ENCODE measurements at places on chromosomes 13 and 19.
A peak's percentile ranks its signal among the peaks of the same experiment; 100 is the strongest.

DNA sequence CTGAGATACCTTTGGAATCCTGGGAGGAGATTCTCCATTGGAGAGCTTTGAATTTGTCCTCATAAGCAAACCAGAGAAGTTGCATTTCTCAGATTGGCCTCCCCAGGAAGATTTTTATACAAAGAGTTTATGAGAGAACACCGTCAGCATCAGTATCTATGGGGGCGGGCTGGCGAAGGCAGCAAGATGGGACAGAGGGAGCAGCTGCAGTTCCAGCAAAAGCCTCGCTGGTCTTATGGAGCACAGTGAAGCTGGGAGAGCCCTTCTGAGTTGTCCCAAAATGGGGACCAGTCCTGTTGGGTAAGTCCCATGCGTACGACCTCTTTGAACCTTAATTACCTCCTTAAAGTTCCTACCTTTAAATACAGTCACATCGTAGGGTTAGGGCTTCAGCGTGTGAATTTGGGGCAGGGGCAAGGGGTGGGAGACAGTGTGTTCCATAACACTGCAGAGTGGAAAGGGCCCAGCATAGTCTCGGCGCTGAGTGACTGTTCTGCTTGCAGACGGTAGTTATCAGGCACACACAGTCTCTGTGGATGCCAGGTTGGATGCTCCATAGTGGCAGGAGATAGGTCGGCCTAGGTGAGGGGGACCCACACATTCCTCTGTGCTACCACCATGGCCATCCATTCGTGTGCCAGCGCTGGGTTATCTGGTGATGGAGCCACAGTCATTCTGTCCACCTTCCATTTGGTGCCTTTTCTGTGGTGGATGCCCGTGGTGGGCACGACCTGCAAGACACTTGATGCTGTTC, 34.9 kb upstream of the GPR183 start:
- DNase-seq, result no peak

DNA sequence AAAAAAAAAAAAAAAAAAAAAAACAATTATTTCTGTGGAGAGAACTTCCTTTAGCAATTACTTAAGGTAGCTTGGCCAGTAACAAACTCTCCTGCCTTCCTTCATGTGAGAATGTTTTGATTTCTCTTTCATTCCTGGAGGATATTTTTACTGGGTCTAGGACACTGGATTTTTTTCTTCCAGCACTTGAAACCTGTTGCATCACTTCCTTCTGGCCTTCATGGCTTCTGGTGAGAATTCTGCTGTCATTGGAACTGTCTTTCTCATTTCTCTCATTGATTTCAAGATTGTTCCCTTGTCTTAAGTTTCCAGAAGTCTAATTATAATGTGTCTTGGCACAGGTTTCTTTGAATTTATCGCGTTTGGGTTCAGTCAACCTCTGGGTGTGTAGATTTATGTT, 19.3 kb upstream of the RAB20 start:
- peak; percentile 30 for DNase-seq

- DNase-seq, result no peak
Observed at GRCh38 chr13:47220453-47221140, 323.7 kb upstream of the HTR2A start.

- no peak for DNase-seq
Observed at GRCh38 chr13:80939581-80939980, 598.7 kb upstream of the SPRY2 start.

DNA sequence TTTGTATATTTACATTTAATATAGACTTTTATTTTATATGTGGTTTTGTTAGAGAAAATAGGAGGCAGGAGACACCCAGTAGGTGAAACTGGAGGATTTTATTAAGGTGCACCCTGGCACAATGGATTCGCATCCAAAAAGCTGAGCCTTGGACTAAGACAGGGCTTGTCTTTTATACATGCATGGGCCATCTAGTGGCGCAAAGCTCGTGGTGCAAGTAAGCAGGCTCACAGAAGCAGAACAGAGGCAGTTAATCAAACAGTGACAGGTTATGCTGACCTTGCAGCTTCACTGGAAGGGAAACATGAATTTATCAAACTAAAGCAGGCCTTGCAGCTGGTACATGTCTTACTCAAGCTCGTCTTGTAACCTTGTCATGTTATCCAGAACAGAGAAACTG, 58.8 kb upstream of the ZNF681 start:
- DNase-seq, result no peak

DNA sequence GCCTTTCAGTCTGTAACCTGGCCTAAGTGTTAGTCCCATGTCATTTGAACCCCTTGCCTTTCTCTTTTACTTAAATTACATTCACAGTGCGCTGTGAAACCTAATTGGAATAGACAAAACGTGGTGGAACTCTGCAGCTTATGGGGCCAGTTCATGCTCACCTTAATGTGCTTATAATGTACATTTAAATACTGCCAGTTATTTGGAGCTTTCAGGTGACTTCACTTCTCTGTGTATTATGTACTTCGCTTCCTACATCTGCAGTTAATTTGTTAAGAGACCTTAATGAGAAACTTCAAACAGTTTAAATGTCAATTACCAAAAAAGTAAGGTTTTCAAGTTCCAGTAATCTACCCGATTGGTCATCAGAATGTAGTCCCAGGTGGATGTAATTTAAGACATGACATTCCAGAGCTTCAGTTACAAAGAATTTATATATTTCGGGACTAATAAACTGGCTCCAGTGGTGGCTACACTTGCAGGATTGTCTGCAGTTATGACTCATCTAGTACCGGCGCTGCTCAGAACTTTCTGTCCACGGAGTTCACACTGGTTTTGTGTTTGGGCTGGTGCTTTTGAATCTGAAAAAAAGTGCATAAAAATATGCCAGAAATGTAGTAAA, 125.3 kb downstream of the TM9SF2 start:
- peak; percentile 58 for DNase-seq

DNA sequence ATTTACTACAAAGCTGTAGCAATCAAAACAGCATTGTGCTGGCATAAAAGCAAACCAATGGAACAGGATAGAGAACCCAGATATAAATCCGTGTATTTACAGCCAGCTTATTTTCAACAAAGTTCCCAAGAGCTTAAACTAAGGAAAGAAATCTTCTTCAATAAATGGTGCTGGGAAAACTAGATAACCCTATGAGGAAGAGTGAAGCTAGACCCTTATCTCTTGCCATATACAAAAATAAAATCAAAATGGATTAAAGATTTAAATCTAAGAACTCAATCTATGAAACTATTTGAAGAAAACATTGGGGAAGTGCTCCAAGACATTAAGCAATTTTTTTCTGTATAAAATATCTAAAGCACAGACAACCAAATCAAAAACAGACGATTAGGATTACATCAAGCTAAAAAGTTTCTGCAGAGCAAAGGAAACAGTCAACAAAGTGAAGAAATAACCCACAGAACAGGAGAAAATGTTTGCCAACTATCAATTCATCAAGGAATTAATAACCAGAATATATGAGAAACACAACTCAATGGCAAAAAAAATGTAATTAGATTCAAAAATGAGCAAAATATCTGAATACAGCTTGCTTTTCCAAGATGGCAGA, 480.7 kb downstream of the LMO7 start:
- no peak for DNase-seq

DNA sequence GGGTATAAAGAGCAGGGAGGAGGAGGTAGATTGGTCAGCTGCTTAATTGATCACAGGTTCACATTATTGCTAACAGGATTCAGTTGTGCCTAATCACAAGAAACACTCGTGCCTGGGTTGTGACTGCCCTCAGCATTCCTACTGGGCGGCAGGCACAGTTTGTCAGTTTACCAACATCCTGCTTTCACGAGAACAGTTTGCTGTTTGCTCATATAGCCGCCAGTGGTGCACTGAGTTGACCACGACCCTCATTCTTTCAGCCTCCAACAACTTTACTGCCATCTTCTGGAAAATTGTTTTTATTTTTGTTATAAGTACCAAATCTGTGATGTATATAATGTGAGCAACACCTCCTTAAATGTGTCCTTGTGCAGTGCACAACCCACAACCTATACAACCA, 16.2 kb upstream of the IFT88 start:
- peak; percentile 4 for DNase-seq

DNA sequence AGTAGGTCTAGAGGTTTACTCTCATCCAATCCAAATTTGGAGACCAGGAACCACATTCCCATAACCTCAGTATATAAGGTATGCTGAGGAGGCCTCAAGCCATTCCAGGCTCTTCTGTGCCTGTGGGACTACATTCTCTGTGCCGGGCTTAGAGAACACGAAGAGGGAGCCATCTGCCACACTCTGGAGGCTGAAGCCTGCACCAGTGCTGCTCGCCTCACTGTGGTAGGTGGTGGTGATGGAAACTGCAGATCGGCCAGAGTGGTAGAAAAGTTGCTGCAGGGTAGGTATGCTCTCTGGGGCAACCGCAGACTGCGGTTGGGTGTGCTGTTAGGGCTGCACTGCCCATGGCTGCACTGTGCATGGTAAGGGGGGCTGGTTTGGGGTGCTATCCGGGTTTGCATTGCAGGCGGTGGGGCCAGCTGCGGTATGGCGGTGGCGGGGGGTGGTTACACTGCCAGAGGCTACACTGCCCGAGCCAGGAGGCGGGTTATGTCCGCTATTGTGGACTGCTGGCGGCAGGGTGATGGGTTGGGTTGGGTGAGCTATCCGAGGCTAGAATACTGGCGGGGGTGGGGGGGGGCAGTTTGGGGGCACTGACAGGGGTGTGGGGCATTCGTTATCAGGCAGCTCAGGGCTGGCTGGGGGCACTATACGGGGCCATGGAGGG, 145.0 kb downstream of the TNFRSF19 start:
- DNase-seq, result no peak
